Stimulated activated CD8-positive, alpha-beta memory T cell treated with anti-CD3 and anti-CD28 coated beads, Interleukin-2, amount 100 ng/mL, for 1 hour (primary cell): ENCODE measurements at places on chromosomes 2 and 18.

DNA sequence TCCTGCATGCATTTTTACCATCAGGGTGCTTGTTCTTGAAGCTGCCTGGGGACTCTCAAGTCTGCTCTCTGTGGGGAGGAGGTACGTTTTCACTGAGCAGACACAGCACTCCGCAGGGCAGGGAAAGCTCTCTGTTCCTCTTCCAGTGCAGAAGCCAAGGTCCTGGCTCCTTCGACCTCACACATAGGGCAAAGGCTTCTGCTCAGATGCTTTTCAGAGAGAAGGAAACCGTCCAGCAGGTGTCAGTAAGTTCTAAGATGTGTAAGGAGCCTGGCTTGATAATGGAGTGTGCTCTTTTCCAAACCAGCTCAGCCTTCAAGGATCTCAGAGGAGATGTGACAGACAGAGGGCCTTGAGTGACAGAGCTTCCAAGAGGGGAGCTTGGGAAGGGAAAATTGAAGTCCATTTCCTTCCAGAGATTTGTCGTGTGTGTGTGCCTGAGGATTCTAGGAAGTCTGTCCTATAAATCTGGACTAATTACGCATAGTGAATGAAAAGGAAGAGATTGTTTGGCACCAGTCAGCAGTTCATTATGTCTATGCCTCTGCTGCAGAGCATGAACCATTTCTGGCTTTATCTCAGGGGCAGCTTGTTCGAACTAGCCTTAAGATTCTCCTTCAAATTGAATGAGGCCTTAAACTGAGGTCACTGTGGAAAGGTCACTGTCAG is 67.3 kb upstream of the UPP2 start:
- DNase-seq, result no peak

GRCh38 chr2:62904344-62904743 is 146.3 kb upstream of the OTX1 start:
- no peak for DNase-seq

GRCh38 chr2:40127890-40128557 is 323.9 kb downstream of the SLC8A1 start:
- no peak for DNase-seq

DNA sequence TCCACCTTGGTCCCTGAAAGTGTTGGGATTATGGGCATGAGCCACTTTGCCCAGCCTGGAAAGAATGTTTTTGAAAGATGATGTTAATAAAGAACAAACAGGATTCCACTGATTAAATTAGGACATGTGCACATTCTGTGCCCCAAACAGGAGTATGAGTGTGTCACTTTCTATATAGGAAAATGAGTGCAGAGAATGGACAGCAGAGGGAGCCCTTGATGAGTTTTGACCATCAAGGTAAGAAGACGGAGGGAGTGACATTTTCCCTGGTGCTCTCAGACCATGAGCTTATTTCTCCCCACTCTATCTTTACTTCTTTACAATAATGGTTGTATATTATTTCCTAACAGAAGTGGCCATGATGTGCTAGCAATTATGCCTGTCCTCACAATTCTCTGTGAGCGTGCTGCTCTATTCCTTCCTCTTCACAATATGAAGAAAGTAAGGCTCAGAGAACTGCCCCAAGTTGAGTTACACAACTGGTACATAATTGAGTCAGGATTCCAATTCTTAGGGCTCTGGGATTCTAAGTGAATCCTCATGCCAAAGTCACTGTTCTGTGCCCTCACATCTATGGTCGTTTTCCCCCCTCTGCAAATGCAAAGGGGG is 20.6 kb downstream of the RPL37A start:
- DNase-seq, result no peak

DNA sequence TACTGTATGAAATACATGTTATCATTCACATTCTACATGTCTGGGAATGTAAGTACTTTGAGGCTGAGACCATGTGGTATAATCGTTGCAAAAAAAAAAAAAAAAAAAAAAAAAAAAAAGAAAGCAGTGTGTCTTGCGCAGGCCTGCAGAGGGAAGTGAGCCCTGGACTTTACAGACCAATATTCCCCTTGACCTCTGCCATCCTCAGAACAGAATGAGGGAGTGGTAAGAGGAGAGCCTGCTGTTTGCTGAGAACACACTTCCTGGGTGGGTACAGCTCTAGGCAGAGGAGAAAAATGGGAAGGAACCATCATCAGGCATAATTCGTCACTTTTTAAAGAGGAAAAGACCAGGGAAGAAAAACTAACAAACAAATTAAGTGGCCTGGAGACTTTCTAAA is 28.8 kb upstream of the TBC1D8 start:
- no peak for DNase-seq
